Endothelial cell of umbilical vein (primary cell): ENCODE measurements at places on chromosomes 13 and 19. TPM values are rescaled to one million over a fixed set of nuclear protein-coding genes. Genes with fewer than 3 reads are reported as not detected.

DNA sequence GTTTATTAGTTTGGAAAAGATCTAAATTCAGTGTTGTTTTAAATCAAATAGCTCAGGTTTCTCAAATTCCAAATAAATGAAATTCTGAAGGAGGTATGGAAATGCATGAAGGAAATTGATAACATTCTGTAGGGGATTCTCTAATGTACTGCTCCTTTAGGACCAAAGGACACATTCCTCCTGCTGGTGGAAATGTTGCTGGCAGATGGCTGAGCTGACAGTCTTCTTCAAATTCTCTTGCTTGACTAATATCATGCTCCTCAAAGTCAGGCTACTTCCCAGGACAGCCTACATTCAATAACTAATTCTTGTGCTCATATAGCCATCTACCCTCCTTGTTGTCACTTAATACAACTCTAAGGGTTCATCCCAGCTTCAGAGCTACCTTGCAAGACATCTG is 1118.5 kb downstream of the PCDH9 start:
- H3K4me1 ChIP-seq = no peaks in the 10 kb centered on the region
- no peak overlapping the region for H3K4me3 ChIP-seq
- H3K27ac ChIP-seq = no peak overlapping the region
- H3K36me3 ChIP-seq = no peaks in the 10 kb centered on the region
- no peaks in the 10 kb centered on the region for H3K27me3 ChIP-seq
- no peak for DNase-seq

DNA sequence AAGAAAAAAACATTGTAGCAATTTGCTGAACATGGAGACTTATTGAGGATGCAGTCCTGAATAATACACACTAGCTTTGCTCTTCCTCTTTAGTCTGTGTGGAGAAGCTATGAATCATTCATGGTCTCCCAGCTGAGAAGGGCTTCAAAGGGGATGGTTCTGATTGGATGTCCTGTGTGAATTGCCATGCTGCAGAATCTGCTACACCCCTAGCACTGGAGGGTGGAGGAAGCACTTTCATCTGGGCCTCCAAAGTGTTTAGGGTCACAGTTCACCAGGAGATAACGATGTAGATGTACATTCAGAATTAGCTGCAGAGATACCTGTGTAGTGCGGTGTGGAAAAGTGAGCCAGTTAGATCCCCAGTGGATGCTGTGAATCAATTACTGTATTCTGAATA is 321.1 kb upstream of the EDNRB start:
- H3K4me3 ChIP-seq = no peak overlapping the region
- no peaks in the 10 kb centered on the region for H3K4me1 ChIP-seq
- H3K27ac ChIP-seq = no peak overlapping the region

- H3K36me3 ChIP-seq = no peaks in the 10 kb centered on the region
- DNase-seq = no peak
- no peaks in the 10 kb centered on the region for H3K27me3 ChIP-seq
- no peak overlapping the region for H3K4me3 ChIP-seq
- no peak overlapping the region for H3K27ac ChIP-seq
Observed at GRCh38 chr13:25717666-25718197, 334.1 kb downstream of the SHISA2 start.

DNA sequence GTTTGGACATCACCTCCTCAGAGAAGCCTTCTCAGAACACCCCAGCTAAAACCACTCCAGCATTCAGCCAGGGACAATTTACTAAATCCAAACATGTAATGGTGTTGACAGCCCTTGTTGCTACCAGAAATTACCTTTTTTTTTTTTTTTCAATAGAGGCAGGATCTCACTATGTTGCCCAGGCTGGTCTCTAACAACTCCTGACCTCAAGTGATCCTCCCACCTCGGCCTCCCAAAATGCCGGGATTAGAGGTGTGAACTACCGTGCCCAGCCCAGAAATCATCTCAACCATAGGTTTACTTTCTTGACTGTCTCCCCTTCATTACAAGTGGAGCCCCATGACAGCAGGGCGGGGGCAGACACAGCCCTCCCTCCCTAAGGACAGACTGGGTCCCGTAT is 9.2 kb downstream of the CLIP3 start:
- DNase-seq = no peak
- H3K4me1 ChIP-seq = no peaks in the 10 kb centered on the region
- no peak overlapping the region for H3K27ac ChIP-seq
- H3K27me3 ChIP-seq = no peaks in the 10 kb centered on the region

GRCh38 chr13:28497143-28497876 is 2.4 kb upstream of the FLT1 start:
- no peaks in the 10 kb centered on the region for H3K27me3 ChIP-seq
- peaks cover 20% of the 10 kb centered on the region for H3K4me1 ChIP-seq
- no peaks in the 10 kb centered on the region for H3K36me3 ChIP-seq
- H3K4me3 ChIP-seq = no peak overlapping the region
- no peak overlapping the region for H3K27ac ChIP-seq

GRCh38 chr19:10219678-10220077 is 11.5 kb downstream of the S1PR2 start:
- no peak for DNase-seq
- H3K4me1 ChIP-seq = no peaks in the 10 kb centered on the region
- H3K27me3 ChIP-seq = no peaks in the 10 kb centered on the region

The C19orf73 gene
- total RNA-seq = 1.5 TPM in 1 of 2 replicates, not detected in the other

GRCh38 chr19:8518536-8518935 is 4.6 kb upstream of the ZNF414 start:
- no peak overlapping the region for H3K4me3 ChIP-seq
- peaks cover 2% of the 10 kb centered on the region for H3K4me1 ChIP-seq
- H3K27ac ChIP-seq = no peak overlapping the region
- no peaks in the 10 kb centered on the region for H3K36me3 ChIP-seq
- DNase-seq = no peak
- H3K27me3 ChIP-seq = peaks cover 4% of the 10 kb centered on the region

GRCh38 chr13:32589471-32589870 is 3.2 kb downstream of the PDS5B start:
- H3K27me3 ChIP-seq = no peaks in the 10 kb centered on the region
- no peak overlapping the region for H3K27ac ChIP-seq
- no peaks in the 10 kb centered on the region for H3K36me3 ChIP-seq
- no peak overlapping the region for H3K4me3 ChIP-seq
- H3K4me1 ChIP-seq = peaks cover 25% of the 10 kb centered on the region

GRCh38 chr13:70945506-70945905 is 837.3 kb upstream of the KLHL1 start:
- H3K4me3 ChIP-seq = no peak overlapping the region
- no peaks in the 10 kb centered on the region for H3K27me3 ChIP-seq
- no peak for DNase-seq

The GRIN2D gene
- 1.8 and 2.1 TPM in 2 replicates for total RNA-seq

The METTL21C gene
- total RNA-seq = not detected in 2 replicates

- H3K27ac ChIP-seq = no peak overlapping the region
- no peaks in the 10 kb centered on the region for H3K36me3 ChIP-seq
- no peaks in the 10 kb centered on the region for H3K27me3 ChIP-seq
- no peaks in the 10 kb centered on the region for H3K4me1 ChIP-seq
Observed at GRCh38 chr19:47637550-47637949, 28.6 kb downstream of the BICRA start.

- H3K4me3 ChIP-seq = no peak overlapping the region
- no peaks in the 10 kb centered on the region for H3K36me3 ChIP-seq
- H3K27me3 ChIP-seq = no peaks in the 10 kb centered on the region
- no peak overlapping the region for H3K27ac ChIP-seq
Observed at GRCh38 chr19:35607661-35608060, 4.9 kb upstream of the HAUS5 start.

DNA sequence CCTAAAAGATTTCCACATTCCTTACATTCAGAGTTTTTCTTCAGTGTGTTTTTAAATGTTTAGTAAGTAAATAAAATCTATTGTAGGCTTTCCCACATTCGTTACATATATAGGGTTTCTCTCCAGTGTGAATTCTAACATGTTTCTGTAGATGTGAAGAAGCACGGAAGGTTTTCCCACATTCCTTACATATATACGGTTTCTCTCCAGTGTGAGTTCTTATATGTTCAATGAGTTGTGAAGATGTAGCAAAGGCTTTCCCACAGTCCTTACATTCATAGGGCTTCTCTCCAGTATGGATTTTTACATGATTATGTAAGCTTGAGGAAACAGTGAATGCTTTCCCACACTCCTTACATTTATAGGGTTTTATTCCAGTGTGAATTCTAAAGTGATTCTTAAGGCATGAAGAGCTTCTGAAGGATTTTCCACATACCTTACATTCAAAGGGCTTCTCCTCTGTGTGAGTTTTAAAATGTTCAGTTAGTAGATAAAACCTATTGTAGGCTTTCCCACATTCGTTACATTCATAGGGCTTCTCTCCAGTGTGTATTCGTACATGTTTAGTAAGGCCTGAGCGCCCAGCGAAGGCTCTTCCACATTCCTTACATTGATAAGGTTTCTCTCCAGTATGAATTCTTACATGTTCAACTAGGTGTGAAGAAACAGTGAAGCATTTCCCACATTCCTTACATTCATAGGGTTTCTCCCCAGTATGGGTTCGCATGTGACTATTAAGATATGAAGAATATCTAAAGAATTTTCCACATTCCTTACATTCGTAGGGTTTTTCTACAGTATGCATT is 18.2 kb downstream of the ZNF121 start:
- H3K4me3 ChIP-seq = no peak overlapping the region
- H3K36me3 ChIP-seq = peaks cover 19% of the 10 kb centered on the region
- no peaks in the 10 kb centered on the region for H3K4me1 ChIP-seq
- H3K27me3 ChIP-seq = no peaks in the 10 kb centered on the region

GRCh38 chr13:73258406-73258805 is 199.6 kb downstream of the KLF5 start:
- no peak overlapping the region for H3K27ac ChIP-seq
- peaks cover 3% of the 10 kb centered on the region for H3K4me1 ChIP-seq
- H3K27me3 ChIP-seq = no peaks in the 10 kb centered on the region
- H3K4me3 ChIP-seq = no peak overlapping the region

DNA sequence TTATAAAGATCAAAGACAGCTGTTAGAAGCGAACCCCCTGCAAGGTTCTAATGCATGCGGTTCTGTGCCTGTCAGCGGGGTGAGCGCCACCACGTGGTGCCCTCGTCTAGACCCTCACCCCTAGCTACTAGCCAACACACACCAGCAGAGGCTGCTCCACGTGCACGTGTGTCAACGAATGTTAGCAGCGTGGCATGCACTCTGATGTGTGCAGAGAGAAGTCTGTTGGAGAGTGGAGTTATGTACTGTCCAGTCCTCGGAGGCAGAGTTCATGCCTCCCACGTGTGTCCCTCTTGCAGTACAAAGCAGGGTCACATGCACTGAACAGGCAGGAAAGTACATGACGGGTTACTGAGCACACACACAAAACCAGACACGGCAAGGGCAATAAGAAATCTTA is 75.0 kb upstream of the SLC15A1 start:
- DNase-seq = no peak
- no peak overlapping the region for H3K27ac ChIP-seq
- peaks cover 24% of the 10 kb centered on the region for H3K4me1 ChIP-seq
- no peaks in the 10 kb centered on the region for H3K27me3 ChIP-seq

The CEACAM3 gene
- not detected in 2 replicates for total RNA-seq

The IFNL1 gene
- not detected in 2 replicates for total RNA-seq

The PSG2 gene
- total RNA-seq = not detected in 2 replicates

DNA sequence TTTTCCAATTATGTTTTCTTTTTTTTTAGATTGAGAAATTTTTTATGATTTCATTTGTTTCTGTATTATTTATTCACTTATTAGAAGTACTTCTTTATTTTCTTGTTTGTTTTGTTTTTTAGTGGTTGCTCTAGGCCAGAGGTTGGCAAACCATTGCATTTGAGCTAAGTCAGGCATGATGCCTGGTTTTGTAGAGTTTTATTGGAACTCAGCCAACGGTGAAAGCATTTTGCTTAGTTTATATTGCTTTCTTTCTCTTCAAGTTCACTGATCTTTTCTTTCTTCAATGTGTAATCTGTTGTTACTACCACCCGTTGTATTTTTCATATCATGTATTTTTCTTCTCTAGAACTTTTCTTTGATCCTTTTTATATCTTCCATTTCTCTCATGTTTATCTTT is 19.7 kb downstream of the ZNF567 start:
- H3K4me3 ChIP-seq = no peak overlapping the region
- no peaks in the 10 kb centered on the region for H3K4me1 ChIP-seq
- no peaks in the 10 kb centered on the region for H3K36me3 ChIP-seq
- no peaks in the 10 kb centered on the region for H3K27me3 ChIP-seq
- DNase-seq = no peak

The POLD1 gene
- total RNA-seq = 63.9 and 73.8 TPM in 2 replicates

The CATSPERD gene
- total RNA-seq = not detected in 2 replicates

DNA sequence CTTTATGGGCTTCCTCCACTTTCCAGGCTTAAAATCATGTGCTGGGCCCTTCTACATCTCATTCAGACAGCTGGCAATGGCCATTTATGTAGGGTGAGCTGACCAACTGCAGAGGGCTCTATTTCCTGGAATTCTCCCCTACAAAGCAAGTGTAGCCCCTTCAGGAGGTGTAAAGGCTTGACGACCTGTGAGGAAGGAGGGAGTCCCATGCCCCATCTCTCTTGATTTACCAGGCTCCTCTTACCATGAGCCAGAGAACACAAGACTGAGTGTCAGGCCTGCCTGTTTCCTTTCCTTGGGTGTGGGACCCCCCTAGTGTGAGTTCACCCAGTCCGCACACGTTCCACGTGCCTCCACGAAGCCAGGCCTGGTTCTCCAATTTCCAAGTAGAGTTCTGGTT is 16.6 kb downstream of the ZNF536 start:
- no peaks in the 10 kb centered on the region for H3K36me3 ChIP-seq
- no peak overlapping the region for H3K27ac ChIP-seq
- no peaks in the 10 kb centered on the region for H3K4me1 ChIP-seq
- H3K27me3 ChIP-seq = no peaks in the 10 kb centered on the region
- DNase-seq = no peak

The RXFP2 gene
- not detected in 2 replicates for total RNA-seq

DNA sequence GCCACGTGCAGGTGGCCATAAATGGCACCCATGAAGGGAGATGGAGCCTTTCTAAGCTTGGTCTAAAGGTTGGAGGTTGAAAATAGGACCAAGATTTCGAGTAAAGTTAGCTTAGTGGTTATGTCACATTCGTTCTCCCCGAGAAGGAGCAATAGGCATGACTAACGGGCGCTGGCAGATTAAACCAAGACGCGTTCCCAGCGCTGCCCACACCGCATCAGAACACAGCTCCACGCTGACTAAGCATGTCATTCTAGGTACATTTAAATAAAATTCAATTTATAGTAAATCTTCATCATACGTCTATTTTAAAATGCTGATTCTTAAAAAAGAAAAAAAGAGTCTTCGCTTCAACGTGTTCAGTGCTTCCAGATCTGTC is 95.0 kb upstream of the IRS2 start:
- DNase-seq = no peak
- H3K27me3 ChIP-seq = no peaks in the 10 kb centered on the region
- H3K27ac ChIP-seq = no peak overlapping the region
- no peak overlapping the region for H3K4me3 ChIP-seq
- H3K36me3 ChIP-seq = no peaks in the 10 kb centered on the region

GRCh38 chr13:113624235-113624587 is 33.8 kb downstream of the ATP4B start:
- H3K4me1 ChIP-seq = peaks cover 7% of the 10 kb centered on the region
- H3K4me3 ChIP-seq = no peak overlapping the region
- H3K27ac ChIP-seq = no peak overlapping the region
- H3K27me3 ChIP-seq = no peaks in the 10 kb centered on the region

- DNase-seq = no peak
- H3K4me1 ChIP-seq = peaks cover 6% of the 10 kb centered on the region
- no peak overlapping the region for H3K27ac ChIP-seq
- H3K4me3 ChIP-seq = no peak overlapping the region
Observed at GRCh38 chr13:78597602-78597932, 5.8 kb downstream of the POU4F1 start.

The C1QTNF9B gene
- not detected in 2 replicates for total RNA-seq

The PTH2 gene
- total RNA-seq = not detected in 2 replicates

GRCh38 chr19:13104360-13104847 is 1.7 kb upstream of the LYL1 start:
- H3K4me3 ChIP-seq = no peak overlapping the region
- H3K27me3 ChIP-seq = no peaks in the 10 kb centered on the region
- peaks cover 9% of the 10 kb centered on the region for H3K36me3 ChIP-seq
- peak; percentile 94 for DNase-seq
- peak overlapping the region; percentile 60 for H3K27ac ChIP-seq
- H3K4me1 ChIP-seq = peaks cover 41% of the 10 kb centered on the region
